ENCODE measurements at places on chromosomes 5 and 9.

DNA sequence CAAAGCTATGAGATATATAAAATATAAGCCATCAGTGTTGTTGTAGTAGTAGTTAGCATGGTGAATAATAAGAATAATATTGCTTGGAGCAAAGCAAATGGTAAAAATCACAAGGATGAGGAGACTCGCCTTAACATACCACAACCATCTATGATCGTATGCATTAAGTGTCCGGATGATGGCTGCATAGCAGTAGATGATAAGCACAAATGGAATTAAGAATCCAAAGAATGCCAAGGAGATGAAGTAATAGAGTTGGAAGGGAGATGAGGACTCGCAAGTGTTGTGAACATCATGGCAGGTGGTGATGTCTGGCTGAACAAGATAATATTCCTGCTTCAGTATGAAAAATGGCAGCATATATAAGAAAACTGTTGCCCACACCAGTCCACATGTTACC lies 5.5 kb downstream of the F2RL2 start:
- no peak for DNase-seq

DNA sequence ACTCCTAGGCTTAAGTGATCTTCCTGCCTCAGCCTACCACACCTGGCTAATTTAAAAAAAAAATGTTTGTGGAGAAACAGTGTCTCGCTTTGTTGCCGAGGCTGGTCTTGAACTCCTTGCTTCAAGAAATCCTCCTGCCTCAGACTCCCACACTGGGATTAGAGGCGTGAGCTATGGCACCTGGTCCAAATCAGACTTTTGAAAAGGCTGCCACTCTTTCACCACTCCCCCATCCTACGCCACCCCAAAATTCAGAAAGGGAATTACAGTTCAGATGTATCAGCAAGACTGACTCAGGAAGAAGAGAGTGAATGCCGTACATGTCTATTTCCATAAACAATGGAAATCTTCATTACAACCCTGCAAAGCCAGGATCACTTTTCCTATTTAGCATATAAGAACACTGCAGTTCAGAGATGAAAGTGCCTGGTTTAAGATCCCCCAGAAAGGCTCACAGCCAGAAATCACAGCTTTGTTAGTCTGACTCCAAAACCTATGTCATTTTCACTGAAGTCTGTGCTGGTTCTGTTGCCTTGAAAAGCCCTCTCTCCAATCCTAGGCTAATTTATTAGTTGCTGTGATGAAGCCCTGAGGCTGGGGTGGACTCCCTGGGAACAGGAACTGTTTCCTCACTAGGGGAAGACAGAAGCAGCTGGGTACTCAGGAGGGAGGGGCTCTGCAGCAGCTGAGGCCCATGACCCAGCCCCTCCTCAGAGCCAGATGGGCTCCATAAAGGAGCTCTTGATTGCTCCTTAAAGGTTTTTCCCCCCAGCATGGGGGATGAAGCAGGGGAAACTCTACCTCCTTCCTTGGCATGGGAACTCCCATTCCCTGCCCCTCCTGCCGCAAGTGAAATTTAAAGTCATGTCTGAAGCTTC lies 3.1 kb downstream of the FBLL1 start:
- DNase-seq, result no peak

DNA sequence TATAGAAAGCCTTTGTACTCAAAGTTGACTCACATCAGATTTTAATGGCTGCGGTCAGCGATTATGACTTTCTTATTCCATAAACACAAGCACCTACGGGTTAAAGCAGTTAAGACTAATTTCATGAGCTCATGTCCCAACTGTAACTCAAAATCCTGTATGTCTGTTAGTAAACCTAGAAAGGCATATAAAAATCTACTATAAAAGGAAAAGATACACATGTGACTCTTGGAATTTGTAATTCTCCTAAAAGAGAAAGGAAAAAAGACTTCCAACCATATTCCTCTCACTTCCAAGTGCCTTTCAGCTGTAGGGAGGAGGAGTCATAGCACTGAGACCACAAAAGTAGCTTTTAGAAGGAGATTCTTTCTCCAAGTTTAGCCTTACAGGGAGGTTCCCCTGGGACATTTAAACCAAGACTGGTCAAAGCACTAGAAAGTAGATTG lies 129.1 kb downstream of the EBF1 start:
- no peak for DNase-seq

GRCh38 chr5:80623999-80624398 lies 30.5 kb upstream of the MSH3 start:
- no peak for DNase-seq

DNA sequence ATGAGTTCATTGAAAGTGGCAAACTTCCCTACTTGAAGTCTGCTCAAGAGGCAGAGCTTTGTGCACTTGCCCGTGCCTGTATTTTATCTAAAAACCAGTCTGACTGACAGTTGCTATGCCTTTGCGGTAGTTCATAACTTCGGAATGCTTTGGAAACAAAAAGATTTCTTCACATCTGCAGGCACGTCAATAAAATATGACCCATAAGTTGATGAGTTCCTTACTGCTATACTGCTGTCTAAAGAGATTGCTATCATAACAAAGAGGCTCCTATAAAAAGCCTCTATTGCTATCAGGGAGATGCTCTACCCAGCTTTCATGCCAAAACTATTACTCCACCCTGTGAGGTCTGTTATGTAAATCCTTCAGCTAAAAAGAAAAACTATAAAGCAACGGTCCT lies 25.4 kb upstream of the RNF20 start:
- DNase-seq, result no peak

GRCh38 chr5:139388198-139388821 lies 1.4 kb downstream of the MZB1 start:
- no peak for DNase-seq

DNA sequence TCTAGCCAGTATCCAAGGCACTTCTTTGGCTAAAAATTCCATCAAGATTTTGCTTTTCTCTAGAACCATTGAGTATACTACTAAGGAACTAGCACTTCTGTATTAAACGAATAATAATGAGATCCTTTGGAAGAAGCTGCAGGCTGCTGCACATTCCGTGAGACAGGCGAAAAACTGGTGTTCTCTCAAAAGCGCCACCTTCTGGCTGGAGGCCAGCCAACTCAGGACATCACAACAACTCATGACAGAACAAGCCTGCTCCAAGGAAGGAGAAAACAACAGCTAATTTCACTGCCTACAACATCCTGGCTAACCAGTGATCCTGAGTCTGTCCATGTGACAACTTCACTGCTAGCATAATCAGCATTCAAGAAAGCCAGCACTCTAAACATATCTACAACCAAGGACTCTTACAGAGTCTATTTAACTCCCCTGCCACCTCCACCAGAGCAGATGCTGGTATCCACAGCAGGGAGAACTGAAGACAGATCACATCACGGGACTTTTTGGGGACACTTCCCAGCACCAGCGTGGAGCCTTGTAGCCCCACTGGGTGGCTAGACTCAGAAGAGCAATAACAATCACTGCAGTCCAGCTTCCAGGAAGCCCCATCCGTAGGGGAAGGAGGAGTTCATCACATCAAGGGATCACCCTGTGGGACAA lies 150.5 kb downstream of the YTHDC2 start:
- DNase-seq, result no peak

GRCh38 chr5:154467655-154468354 lies 10.2 kb downstream of the HAND1 start:
- peak; percentile 78 for DNase-seq

- DNase-seq, result no peak
Observed at GRCh38 chr5:39146831-39147540, 72.4 kb downstream of the FYB1 start.

DNA sequence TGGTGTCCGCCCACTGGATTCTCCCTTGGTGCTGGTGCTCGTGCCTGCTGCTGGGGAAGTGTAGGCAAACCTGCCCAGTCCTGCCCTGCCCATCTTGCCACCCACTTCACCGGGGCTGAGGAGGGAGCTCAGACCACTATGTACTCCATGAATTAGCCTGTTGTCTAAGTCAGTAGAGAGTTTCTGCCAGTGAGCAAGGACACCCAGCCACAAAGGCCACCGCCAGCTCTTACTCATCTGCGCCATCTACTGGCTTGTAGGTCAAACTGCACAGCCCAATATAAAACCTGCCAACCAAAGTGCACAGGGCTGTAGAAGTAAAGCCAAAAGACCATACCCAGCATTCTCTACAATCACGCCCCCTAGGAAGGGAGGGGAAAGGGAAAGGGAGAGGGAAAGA lies 102.3 kb downstream of the GLIS3 start:
- no peak for DNase-seq

DNA sequence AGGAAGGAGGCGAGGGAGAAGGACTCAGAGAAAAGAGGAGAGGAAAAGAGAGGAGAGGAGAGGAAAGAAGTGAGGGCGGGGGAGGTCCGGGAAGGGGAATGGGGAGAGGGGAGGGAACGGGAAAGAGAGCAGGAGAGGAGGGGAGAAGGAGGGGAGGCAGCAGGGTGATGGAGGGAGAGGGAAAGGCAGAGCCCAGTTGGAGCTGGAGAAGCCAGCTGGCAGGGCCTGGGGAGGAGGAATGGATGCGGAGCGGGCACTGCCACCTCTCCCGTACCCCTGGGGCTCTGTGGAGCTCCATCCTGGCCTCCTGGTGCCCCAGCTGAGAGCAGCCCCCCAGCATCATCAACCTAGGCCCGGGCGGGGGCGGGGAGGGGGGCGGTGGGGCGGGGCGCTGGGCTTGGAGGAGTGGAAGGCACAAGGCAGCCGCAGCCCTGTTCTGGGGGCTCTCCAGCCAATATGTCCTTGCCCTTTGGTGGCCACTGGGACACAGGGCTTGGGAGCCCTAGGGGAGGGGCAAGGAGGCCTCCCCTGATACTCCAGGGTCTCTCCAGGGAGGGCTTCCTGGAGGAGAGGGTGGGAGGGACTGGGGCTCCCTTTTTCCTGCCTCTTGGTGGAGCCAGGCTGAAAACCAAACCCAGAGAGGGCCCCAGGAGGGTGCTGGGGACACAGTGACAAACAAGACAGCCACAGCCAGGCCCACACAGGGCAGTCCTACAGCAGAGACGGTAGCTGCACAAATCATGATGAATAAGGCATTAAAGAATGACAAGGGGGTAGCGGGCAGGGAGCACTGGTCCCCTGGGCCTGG lies 123.7 kb downstream of the C9orf50 start:
- no peak for DNase-seq

DNA sequence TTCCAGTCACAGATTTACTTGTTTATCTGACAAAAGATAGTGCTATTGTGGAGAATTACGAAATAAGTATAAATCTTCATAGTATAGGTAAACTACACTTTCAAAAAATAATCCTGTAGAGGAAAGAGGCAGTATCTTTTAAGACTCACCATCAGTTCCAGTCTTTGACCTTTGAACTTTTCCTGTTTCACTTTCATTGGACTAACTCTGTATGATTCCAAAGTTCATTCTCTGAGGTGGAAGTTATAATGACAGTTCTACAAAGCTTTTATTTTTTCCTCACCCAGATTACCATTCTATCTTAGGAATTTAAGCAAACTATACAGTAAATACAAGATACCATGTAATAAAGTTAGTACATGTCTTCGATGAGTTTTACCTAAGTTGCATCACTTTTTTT lies 901.3 kb upstream of the SEMA6A start:
- no peak for DNase-seq

DNA sequence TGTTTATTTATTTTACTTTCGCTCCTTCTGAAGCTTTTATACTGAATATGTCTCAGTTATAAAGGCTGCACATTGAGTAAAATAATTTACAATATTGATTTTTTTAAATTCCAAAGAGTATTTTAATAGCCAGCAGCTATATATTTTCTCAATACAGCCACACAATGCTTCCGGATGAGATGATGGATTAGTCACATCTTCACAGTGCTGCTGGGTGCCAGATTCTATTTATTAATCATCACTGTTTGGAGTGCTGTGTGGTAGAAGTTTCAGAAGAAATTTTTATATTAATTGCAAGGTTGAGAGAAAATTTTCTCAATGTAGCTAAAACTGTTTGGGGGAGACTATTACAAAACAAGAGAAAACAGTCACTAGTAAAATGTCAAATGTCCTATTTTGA lies 989.8 kb downstream of the TLE4 start:
- no peak for DNase-seq

- no peak for DNase-seq
Observed at GRCh38 chr9:27622693-27623340, 49.5 kb upstream of the C9orf72 start.

- no peak for DNase-seq
Observed at GRCh38 chr5:111337133-111337532, 112.9 kb downstream of the CAMK4 start.

DNA sequence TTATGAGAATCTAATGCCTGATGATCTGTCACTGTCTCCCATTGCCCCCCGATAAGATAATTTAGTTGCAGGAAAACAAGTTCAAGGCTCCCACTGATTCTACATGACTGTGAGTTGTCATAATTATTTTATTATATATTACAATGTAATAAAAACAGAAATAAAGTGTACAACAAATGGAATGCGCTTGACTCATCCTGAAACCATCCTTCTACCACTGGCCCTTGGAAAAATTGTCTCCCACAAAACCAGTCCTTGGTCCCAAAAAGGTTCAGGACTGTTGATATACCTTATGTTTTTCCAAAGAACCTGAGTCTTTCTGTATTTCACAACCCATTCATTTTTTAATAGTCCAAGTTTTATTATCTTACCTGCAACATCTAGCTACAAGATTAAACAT lies 403.5 kb downstream of the TAF11L14 start:
- no peak for DNase-seq

GRCh38 chr5:60540856-60541805 lies 158.8 kb downstream of the DEPDC1B start:
- no peak for DNase-seq

GRCh38 chr9:6034954-6035353 lies 19.5 kb upstream of the RANBP6 start:
- DNase-seq, result no peak

DNA sequence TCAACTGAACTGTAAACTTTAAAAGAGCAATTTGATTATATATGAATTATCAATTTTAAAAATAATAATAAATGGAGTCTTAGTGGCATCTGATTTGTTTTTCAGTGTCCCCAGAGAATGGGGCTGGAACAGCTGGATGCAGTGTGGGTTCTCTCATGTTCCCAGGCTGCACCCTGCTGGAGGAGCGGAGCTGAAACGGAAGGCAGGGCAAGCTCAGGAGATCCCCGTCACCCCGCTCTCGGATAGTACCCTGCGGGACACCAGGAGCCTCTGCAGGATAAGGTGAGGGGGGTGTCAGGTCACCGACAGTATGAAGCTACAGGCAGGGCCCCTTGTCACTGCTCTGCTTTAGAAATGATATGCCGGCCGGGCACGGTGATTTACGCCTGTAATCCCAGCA lies 57.3 kb downstream of the S1PR3 start:
- DNase-seq, result no peak

- DNase-seq, result no peak
Observed at GRCh38 chr5:96582343-96582742, 79.8 kb upstream of the CAST start.

GRCh38 chr5:96140496-96140895 lies 178.8 kb upstream of the ELL2 start:
- no peak for DNase-seq

DNA sequence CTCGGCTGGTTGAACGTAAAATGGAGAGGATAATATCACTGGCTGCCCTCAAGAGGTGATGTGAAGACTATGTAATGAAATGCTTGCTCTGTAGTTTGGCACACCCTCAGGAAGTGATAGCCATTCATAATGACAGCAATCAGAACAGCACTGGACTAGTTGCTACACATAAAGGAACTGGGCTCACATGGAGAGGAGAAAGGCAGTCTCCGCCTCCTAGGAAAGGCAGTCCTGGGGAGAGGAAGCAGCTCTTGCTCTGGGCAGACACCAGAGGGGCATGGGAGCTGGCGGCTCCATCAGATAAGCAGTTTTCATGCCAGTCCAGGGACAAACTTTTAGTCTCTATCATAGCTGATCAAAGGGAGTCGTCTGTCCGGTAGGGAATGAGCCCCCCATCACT lies 46.9 kb downstream of the ARHGEF37 start:
- no peak for DNase-seq

- no peak for DNase-seq
Observed at GRCh38 chr5:131745703-131746102, 51.1 kb downstream of the FNIP1 start.
